Stimulated activated CD4-positive, alpha-beta T cell treated with anti-CD3 and anti-CD28 coated beads, Interleukin-4, amount 100 ng/mL, for 4 hours (primary cell): ENCODE measurements at places on chromosomes 5 and 9.

- no peak for DNase-seq
These were observed 651 bp downstream of the TRIM23 start for GRCh38 chr5:65623482-65623881.

DNA sequence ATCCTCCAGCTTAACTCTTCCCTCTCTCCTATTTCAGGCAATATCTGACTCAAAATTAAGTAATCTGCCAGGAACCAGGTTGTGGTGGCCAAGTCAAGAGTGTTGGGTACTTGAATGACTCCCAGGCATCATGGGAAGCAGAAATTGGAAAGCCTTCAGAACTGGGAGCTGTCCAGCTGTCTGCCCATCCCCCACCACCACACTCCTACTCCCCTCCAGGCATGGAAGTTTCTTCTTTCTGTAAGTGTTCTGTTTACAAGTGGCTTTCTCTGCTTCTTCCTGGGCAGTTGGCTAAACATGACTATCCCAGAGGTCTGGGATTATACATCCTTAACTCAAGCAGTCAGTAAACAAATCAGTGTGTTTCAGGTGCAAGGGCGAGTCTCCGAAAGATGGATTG is 14.6 kb upstream of the PBX3 start:
- DNase-seq: no peak

GRCh38 chr5:132184588-132184987 is 43.1 kb downstream of the P4HA2 start:
- DNase-seq: no peak

GRCh38 chr5:12245429-12245828 is 341.2 kb upstream of the CTNND2 start:
- DNase-seq: no peak

DNA sequence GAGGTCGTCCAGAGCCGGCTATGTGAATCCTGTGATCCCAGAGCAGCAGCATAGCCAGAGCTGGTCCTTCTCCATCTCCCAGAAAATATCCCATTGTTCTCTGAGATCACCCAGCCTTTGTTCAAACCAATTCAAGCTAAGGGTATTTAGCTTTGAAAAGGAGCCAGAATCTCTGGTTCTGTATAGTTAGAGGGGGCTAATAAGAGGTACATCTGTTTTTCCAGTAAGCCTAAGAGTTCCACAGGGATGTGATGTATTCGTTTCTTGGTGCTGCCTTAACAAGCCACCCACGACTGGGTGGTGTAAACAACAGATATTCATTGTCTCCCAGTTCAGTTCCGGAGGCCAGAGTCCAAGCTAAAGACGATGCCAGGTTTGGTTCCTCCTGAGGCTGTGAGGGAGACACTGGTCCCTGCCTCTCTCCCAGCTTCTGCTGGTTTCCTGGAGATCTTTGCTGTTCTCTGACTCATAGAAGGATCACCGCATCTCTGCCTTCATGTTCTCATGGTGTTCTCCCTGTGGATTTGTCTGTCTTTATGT is 344.8 kb downstream of the MTRR start:
- no peak for DNase-seq

GRCh38 chr5:106797996-106798395 is 872.7 kb downstream of the EFNA5 start:
- no peak for DNase-seq

DNA sequence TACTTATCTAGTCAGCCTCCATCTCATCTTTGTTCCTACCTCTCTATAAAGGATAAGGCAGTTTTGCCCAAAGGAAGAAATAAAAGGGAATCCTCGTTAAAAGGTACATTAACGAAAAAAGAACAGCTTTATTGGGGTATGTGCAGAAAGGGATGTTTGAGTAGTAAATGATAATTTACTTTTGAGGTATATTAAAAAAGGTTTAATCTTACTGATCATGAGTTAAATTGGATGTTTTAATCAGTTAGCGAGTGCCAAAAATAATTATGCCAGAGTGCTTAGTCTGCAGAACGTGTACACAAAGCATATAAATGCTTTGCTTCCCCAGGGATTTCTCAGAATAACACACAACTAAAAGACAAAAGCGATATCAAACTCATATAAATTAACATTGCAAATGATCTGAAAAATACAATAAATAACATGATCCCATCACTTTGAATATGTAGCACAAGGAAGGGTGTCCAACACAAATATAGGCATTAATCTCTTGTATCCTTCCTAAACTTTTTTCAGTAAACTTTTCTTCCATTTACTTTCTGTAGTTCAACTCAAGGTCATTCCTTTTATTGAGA is 865.0 kb downstream of the NR2F1-AS1 start:
- no peak for DNase-seq

DNA sequence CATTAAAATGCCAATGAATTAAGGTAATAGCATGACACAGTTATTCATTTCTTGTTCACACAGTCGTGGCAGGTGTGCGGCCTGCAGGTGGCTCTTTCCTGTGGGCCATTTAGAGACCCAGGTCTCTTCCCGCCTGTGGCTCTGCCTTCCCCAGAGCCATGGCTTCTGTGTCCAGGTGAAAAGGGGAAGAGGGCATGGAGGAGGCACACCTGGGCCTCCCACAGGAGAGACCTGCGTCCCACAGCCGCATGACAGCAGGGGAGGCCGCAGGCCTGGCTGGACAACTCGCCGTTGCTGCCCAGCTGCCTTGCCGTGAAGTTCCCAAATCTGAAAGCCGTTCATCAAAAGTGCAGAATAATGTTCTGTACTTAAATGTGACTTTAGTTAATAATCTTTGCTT is 14.4 kb upstream of the PLEKHG4B start:
- no peak for DNase-seq

DNA sequence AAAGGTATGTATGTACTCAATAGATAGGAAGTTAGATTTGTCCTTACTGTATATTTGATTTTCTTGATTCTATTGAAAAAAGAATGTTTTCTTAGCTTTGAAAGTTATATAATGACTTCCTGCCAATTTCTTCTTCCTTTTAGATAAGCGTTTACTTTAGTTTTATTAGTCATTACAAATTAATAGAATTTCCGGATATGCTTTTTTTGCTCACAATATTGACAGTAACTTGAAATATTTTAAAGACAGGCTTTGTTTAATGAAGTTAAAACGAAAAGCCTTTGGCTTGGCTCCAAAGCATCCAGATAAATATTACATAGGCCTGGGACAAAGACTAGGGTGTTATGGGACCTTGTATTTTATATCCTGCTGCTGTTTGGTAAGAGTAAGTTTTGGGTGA is 49.5 kb downstream of the CWC27 start:
- DNase-seq: no peak

- no peak for DNase-seq
These were observed 448.0 kb downstream of the KDM4C start for GRCh38 chr9:7205806-7206205.

DNA sequence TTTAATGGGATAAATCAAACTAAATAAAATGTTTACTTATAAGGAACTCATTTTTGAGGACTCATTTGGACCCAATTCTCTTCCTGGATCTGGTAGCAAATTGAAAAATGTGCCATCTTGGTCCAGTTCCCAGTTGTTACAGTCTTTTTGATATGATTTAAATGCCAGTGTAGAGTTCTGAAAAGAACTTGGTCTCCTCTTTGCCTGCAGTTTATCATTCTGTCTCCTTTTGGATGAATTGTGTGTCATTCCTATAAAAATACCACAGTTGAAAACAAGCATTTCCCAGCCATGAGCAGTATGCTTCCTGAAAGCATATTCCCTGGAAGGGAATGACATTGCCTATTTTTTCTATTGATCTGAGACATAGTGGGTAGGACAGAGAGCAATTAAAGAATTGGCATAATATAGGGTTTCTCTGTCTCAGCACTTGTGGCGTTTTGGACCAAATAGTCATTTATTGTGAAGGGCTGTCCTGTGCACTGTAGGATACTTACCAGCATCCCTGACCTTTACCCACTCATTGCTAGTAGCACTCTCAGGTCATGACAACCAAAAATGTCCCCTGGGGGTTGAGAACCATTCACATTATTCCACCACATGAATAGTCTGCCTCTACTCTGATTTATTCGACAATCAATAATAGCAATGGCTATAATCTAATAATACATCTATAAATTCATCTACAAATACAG is 181.8 kb downstream of the NXNL2 start:
- no peak for DNase-seq

- DNase-seq: no peak
These were observed 71.0 kb downstream of the WNK2 start for GRCh38 chr9:93254806-93255493.

DNA sequence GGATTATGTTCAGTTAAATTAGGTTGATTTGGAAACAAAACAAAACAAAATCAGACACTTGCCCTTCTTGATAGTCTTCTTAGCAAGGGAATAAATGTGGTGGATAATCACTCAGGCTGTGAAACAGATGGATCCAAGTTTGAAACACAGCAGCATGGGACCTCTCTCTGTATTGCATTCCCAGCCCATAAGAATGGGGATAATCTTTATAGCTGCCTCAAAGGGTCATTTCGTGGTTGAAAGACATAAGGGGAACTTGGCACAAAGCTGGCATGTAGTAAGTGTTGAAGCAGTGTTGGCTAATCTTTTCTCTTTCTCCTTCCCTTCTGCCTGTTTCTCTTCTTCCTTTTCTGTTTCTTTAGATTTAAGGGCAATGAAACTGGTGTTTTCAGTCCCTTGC is 333.9 kb upstream of the TLE4 start:
- DNase-seq: no peak

GRCh38 chr9:99478469-99479027 is 256.5 kb downstream of the SEC61B start:
- no peak for DNase-seq

GRCh38 chr9:129936222-129936621 is 101.0 kb downstream of the USP20 start:
- DNase-seq: no peak

- no peak for DNase-seq
These were observed 937 bp downstream of the SVEP1 start for GRCh38 chr9:110578575-110579033.

GRCh38 chr5:90383903-90384302 is 25.7 kb downstream of the CETN3 start:
- DNase-seq: no peak

- DNase-seq: peak; percentile 0
These were observed 191.6 kb upstream of the MSX2 start for GRCh38 chr5:174532455-174533453.

DNA sequence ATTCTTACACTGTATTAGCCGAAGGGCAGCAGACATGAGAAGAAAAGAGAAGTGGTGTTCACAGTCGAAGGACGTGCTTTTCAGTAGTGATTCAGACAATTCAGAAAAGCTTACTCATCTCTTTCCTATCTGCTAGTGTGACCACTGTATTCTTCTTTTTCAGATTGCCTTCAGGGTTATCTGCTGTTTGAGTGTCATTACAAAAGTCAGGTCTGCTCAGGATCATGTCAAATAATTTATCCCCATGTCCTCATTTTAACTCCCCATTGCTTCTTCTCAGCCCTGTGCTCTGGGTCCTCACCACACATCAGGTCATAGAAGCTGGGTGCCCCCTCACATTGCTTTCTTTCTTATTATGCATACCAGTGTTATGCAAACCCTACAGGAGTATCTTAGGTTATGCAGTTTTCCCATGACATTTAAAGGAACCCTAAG is 394.0 kb downstream of the CETN3 start:
- no peak for DNase-seq

DNA sequence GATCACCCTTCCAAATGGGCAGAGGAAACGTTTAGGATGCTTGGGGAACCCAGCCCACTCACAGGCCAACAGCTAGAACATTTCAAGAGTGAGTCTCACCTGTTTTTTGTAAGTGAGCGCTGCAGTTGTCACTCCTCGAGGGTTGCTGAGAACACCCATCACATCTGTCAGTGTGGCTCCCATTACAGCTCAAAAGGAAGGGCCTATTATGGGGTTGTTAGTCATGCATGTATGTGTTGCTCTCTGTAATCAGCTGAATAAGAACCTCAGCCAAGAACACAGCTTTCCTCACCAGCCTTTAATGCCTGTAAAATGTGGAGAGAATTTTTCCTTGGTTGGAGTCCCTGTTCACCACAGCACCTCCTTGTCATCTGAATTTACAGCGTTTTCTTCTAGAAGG is 196.3 kb upstream of the KLF4 start:
- DNase-seq: no peak

GRCh38 chr5:44388321-44389089 is 715 bp downstream of the FGF10 start:
- no peak for DNase-seq

DNA sequence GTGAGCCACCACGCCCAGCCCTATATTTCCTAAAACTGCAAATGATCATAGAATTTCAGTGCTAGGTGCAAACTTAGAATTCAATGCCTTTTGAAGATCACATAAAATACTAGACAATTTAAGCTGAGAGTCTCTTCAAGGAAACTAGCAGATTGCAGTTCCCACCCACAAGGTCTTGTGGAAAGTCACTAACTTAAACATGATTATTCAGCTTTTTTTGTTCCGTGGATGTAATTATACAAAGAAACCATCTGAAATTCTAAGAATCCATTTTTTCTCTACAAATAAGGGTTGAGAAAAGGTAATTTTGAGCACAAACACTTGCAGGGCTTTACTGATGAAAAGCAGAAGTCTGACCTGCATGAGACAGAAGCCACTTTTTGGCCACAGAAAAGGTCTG is 4.5 kb upstream of the LHFPL2 start:
- DNase-seq: no peak

DNA sequence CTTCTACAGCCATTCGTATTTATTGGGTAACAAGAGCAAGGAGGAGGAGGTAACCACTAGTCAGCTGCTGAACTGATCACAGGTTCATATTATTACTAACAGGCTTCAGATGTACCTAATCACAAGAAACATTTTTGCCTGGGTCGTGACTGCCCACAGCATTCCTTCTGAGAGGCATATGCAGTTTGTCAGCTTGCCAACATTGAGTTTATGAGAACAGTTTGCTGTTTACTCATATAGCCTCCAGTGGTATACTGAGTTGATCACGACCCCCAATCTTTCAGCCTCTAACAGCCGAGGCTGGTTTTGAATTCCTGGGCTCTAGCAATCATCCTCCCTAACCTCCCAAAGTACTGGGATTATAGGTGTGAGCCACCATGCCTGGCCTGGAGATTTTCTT is 693.6 kb downstream of the TLE1 start:
- DNase-seq: no peak

GRCh38 chr5:168153876-168154270 is 137.6 kb upstream of the WWC1 start:
- no peak for DNase-seq

DNA sequence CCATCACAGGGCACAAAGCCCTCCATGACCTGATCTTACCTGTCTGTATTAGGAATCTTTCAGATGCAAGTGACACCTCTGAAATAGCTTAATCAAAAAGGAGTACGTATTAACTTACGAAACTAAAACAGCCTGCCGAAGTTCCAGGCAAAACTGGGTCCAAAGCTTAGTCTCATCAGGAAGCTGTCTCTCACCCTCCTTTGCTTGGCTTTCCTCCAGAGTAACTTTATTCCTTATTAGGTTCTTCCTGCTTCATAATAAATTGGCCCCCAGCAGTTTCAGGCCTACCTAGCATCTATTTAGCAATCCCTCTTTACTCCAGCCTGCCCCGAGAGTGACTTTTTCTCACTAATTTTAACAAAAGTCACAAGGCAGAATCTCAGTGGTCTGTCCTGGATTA is 58.4 kb upstream of the STK32A start:
- DNase-seq: no peak

- no peak for DNase-seq
These were observed 11.1 kb upstream of the TCF7 start for GRCh38 chr5:134103397-134103796.
